Ureter (tissue), 1 donor: ENCODE measurements at places on chromosomes 5 and 9. TPM values are rescaled to one million over a fixed set of nuclear protein-coding genes. Genes with fewer than 3 reads are reported as not detected.
A peak's percentile ranks its signal among the peaks of the same experiment; 100 is the strongest.

The INSL4 gene
- not detected for total RNA-seq

The PDE6A gene
- not detected for total RNA-seq

The PCDHB6 gene
- total RNA-seq, result 1.6 TPM

The ZNF300 gene
- 7.3 TPM for total RNA-seq

The CNTNAP3 gene
- total RNA-seq, result 9.4 TPM

DNA sequence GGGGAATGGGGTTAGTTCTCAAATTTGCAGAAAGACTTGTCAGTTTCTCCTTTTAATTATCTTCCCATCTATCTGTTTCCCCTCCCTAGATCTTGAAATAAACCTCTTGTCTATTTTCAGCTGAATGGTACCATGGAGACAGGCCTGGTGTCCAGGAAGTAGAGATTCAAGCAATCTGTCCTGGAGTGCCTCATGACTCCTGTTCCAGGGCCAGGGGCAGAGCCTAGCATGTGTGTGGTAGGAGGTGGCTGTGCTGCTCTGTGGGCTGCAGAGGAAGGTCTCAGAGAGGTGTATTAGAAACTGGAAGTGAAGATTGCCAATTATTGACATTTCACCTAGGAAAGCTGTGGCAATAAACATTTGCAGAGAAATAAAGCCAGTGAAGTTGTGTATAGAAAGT is 175.8 kb upstream of the ATP10B start:
- DNase-seq, result no peak

DNA sequence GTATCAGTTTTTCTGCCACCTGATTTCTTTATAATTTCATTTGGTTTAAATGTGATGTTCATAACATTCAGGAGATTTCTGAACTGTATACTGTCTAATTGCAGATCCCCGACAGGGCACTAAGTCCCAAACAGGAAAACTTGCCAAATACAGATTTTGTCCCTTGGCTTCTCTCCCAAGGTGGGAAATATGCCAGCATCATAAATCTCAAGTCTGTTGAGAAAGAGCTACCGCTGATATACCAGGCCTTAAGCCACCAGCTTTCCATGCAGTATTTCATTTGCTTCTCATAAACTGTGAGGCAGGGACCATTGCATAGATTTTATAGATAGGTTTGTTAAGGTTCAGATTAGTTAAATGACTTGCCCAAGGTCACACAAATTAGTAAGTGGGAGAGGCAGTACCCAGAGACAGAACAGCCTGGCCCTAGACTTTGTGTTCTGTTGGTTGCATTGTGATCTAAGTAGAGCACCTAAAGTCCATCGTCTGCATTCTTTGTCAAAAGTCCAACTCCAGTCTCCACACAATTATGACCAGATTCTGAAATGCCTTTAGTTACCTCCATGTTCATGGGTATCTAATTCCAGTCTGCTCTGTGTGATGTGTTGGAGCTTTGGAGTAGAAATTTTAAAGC is 16.2 kb downstream of the GPR21 start:
- peak; percentile 62 for DNase-seq

DNA sequence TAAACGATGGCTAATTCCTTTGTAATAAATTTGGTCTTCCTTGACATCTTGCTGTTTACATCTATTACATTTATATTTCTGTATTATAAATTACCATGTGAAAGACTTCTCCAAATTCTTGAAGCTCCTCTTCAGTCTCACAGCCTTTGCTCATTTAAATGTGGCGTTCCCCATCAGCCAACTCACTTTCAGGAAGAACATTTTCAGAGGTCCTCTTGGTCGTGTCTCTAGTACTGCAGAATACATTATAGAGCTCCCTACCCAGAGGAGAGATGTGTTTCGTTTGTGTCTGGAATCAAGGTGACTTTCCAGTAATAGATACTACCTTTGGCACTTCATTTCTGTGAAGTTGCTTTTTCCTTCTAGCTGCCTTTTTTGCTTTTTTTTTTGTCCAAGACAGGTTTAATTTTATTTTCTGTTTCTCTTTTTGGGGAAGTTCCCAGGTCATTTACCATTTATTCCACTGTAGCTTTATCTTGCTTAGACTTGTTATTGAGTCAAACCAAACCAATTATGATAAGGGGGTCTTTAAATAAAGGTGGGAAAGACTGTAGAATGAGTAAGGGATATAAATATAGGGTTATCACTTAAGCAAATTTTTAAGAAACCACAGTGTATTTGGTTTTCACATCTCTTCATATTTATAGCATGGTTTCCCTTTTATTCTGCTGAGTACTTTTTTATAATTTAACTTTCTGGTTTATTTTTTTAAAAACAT is 12.8 kb downstream of the UBE2B start:
- no peak for DNase-seq

GRCh38 chr5:108910627-108911026 is 162.9 kb downstream of the FER start:
- no peak for DNase-seq

GRCh38 chr9:84517026-84517425 is 152.5 kb upstream of the NTRK2 start:
- DNase-seq, result no peak
